ENCODE measurements at places on chromosomes 3 and 15.

- no peak for DNase-seq
Observed at GRCh38 chr3:59341459-59341858, 291.6 kb upstream of the CFAP20DC start.

DNA sequence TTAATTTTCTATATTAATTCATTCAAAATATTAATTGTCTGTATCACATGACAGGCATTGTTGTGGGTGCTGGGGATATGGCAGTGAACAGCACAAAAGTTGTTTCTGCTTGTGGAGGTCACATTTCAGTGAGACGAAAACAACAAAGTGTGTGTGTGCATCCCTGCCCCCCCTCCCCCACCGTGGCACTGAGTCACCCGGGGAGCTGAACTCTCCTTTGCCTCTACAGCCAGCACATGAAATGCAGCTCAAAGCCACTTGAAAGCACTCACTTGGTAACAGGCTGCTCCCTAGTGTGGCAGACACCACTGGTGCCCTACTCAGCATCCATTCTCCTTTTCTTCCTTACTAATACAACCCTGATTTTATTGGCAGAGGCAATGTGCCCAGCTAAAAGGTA lies 16.9 kb upstream of the SCAMP5 start:
- no peak for DNase-seq

- DNase-seq, result peak; percentile 33
Observed at GRCh38 chr3:71066356-71066755, 517.2 kb downstream of the FOXP1 start.

GRCh38 chr15:27448986-27449385 lies 478.0 kb downstream of the GABRG3 start:
- peak; percentile 3 for DNase-seq

DNA sequence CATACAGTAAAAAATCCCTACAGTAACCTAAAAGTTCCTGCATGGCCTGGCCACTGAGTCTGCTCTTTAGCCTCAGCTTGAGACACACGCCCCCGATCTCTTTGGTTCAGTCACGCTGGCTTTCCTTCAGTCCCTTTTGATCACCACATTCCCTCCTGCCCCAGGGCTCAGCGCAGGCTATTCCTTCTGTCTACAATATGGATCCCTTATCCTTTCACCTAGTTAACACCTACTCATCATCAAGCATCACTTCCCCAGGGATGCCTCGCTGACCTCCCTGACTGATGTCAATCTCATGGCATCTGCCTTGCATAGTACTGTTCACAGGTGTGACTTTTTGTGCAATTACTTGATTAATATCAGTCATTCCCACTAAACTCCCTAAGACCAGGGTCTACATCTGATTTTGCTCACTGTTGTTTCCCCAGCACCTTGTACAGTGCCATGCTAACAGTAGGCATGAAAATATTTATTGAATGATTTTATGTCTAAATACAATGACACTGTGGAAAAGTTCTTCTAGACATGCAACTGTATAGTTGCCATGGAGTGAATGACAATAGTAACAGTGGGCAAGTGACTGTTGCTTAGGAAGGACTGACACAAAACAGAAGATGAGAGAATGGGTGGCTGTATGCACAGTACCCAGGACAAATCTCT lies at the start of gene SNTN:
Gene SNTN, plus strand, starts transcription at position 610 of the 660 bp plus-strand sequence. Its CDS starts 13 bp downstream, at position 623.
- no peak for DNase-seq

DNA sequence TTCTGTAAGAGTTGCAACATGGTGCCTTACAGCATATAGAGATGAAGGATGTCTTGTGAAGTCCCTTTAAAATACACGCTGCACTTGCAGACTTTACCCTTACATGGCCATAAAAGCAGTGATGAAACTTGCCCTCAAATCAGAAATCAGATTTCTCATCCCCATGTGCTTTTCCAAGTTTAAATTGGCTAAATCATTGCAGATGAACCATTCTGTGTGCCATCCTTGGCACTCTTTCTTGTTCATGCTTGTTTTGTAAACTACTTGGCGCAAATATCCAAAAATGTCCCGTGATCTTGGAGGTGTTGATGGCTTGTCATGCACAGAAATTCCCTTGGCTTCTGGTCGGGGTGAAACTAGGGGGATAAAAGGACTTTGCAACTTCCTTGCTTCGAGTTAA lies 135.7 kb downstream of the LRIG1 start:
- no peak for DNase-seq

DNA sequence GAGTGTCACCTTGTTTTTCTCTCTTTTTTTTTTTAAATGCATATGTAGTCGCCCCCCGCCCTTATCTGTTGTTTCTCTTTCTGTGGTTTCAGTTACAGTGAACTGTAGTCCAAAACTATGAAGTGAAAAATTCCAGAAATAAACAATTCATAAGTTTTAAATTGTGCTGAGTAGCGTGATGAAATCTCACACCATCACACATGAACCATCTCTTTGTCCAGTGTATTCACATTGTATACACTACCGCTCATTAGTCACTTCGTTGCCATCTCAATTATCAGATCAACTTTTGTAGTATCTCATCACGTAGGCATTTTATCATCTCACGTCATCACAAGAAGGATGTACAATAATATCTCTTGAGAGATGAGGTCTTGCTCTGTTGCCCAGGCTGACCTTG lies 62.5 kb upstream of the MLF1 start:
- DNase-seq, result peak; percentile 12

- DNase-seq, result no peak
Observed at GRCh38 chr3:9930804-9931418, 2.7 kb upstream of the CRELD1 start.

DNA sequence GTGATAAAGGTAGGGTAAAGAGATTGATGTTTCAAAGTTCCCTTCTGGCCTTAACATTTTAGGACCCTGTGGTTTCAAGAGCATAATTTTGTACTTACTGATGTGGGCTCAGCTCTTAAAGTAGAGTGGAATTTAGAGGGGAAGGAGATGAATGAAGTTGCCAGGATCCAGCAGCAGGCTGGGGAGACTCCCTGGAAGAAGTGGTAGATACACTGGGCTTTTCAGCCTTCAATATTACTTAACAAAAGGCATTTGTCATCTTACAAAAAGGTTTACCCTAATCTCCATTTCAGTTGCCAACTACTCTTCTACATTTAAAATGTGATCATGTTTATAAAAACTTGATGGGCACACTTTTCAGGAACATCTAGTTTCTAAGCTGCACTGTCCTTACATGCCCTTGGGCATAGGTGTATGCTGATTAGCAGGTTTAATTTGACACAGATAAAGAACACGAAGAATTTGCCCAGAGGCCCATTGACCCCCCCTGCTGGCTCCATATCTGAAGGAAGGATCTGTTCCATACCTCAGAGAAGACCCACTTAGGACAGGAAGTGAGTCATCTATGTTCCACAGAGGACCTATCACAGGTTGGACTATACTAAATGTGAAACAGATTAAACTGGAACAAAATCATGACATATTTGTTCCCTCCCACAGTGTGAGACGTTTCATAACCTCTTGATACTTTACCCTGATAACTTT lies 93.0 kb upstream of the LPP start:
- peak; percentile 52 for DNase-seq

DNA sequence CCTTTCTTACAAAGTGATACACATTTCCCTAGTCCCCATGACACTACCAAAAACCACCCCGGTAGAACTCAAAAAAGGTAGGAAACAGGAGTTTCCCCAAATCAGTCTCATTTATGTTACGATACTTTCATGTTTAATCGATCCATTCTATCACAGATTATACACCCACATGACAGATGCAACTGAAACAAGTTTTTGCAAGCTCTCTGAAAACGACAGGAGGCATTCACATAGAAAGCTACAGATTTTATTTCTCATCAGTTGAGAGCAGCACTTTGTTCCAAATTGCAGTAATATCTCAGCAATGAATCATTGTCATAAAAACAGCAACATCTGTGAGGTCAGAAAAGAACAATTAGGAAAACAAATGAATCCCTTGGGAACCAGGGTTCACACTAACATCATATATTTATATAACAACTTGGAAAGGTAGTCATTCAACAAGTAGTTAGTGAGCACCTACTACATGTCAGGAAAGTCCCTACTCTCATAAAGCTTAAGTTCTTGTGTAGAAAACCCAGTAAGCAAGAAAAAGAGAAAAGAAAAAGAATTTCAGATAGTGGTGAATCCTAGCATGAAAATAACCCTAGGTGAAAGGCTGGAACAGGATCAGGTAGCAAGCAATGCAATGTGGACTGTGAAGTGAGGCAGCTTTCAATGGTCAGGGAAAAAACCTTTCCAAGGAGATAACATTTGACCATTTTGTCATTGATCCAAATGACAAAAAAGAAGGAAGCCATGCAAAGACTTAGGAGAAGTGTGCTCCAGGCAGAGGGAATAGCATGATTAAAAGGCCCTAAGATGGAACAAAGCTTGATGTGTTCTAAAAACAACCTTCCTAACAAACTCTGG lies 8.3 kb downstream of the PLD1 start:
- DNase-seq, result peak; percentile 98

DNA sequence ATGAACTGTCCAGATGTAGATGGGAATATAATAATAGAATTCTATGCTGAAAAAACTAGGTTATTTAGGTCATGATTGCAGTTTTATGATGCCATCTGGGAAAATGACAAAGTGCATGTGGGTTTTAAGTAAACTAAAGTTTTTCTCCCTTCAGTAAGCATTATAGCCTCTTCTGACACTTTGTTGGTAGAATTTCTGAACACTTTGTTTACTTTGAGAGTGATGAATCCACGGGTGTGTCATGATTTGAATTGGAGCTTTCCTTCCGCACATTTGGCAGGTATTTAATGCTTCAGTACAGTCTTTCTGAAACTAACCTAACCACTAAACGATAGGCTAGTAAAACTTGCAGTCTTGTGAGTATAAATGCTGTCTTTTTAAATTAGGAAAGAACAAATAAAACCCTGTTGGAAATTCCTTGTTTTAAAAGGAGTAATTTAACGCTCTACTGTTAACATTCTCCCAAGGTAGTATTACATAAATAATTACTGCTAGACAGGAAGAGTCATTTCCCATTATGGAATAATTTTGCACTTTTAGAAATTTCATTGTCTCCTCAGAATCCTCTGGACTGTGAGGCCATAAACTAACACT lies 7.0 kb downstream of the FILIP1L start:
- no peak for DNase-seq

- no peak for DNase-seq
Observed at GRCh38 chr3:71491154-71491752, 92.3 kb downstream of the FOXP1 start.

- DNase-seq, result peak; percentile 30
Observed at GRCh38 chr15:36363335-36363734, 216.1 kb upstream of the CDIN1 start.

- DNase-seq, result no peak
Observed at GRCh38 chr3:38636464-38636863, 13.0 kb downstream of the SCN5A start.

DNA sequence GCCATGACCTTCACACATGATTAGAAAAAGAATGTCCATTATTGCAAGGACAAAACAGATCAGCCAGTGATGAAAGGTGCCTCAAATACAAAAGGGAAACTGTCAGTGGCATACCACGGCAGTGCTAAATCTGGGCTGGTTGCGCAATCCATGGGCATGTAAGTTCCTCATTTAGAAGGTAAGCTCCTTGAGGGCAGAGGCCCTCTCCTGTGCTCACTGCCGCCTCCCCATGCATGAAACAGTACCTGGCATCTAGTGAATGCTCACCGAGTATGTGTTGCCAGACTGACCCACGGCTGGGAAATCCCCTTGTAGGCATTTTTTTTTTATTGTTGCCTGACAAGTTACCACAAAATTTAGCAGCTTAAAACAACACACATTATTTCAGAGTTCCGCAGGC lies 312.1 kb upstream of the CHRM5 start:
- DNase-seq, result no peak

- peak; percentile 78 for DNase-seq
Observed at GRCh38 chr15:33021806-33022389, 172.6 kb downstream of the FMN1 start.

GRCh38 chr3:171755015-171755589 lies 55.2 kb downstream of the PLD1 start:
- DNase-seq, result no peak
